ENCODE measurements at places on chromosomes 7 and 10.

- no peak for DNase-seq
These were observed 100.0 kb downstream of the AUTS2 start for GRCh38 chr7:69698109-69698825.

DNA sequence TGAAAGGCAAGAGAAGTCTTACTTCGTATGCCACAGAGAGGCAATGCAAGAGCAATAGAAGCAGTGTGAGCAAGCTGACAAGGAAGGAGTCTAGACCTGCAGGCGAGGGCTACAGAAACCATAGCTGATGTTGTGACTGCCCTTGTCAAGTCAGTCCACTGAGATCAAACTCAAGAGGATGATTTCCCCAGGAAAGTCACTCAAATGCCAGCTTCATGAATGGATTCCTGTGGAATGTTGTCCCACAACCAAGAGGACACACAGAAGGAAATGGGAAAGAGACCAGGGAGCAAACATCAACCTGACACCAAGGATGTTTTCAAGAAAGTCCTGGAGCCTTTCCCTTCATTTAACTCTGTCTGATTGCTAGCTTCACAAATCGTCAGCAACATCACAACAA is 78.0 kb upstream of the GAD2 start:
- DNase-seq = no peak

GRCh38 chr10:114387784-114388183 is 16.5 kb downstream of the AFAP1L2 start:
- no peak for DNase-seq

- no peak for DNase-seq
These were observed 43.8 kb downstream of the ADAMTS14 start for GRCh38 chr10:70715853-70716795.

DNA sequence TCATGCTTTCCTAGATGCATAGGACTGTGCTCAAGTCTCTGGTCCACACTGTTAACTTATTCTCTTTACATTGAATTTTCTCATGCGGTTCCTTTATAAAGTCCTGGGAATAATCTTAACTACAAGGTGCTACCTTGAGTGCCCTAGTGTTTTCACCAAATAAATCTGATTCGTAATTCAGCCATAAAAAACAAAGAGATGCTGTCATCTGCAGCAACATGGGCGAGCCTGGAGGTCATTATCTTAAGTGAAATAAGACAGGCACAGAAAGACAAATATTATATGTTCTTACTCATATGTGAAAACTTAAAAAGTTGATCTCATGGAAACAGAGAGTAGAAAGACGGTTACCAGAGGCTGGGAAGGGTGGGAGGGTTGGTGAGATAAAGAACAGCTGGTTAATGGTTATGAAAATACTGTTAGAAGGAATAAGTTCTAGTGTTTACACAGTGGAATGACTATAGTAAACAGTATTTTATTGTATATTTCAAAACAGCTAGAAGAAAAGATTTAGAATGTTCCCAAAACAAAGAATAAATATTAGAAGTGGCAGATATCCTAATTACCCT is 38.3 kb downstream of the NT5C3A start:
- no peak for DNase-seq

DNA sequence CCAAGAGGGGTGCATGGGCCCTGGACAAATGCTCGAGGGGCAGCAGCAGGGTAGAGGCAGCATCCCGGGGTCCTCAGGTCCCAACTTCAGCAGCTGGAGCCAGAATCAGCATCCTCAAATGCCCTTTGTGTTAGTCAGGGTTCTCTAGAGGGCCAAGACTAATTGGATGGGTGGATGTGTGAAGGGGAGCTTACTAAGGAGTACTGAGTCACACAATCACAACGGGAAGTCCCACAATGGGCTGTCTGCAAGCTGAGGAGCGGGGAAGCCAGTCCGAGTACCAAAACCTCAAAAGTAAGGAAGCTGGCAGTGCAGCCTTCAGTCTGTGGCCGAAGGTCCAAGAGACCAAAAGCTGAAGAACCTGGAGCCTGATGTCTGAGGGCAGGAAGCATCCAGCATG is 162.9 kb upstream of the TCERG1L start:
- no peak for DNase-seq

GRCh38 chr7:139078911-139079310 is 30.6 kb downstream of the ZC3HAV1 start:
- DNase-seq = no peak

GRCh38 chr10:77576007-77576367 is 61.6 kb downstream of the KCNMA1 start:
- no peak for DNase-seq

DNA sequence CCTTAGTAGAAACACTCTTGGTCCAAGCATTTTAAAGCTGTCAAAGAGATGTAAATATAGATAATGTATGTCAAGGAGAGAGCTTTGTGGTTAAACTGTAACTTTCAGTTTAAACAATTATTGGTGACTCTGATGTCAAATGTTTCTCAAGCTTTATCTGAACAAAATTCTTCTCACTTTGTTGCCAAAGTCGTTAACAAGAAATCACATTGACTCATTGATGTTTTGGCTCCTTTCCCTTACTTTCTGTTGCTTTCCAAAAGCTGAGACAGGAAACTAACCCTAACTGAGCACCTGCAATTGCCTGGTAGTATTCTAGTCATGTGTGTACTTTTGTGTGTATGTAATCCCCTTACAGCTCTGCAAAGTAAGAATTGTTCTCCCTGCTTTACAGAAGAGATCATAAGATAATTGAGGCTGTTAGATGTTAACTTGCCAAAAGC is 108.5 kb downstream of the CFTR start:
- no peak for DNase-seq

- DNase-seq = no peak
These were observed 32.5 kb upstream of the TBX20 start for GRCh38 chr7:35286422-35286821.

DNA sequence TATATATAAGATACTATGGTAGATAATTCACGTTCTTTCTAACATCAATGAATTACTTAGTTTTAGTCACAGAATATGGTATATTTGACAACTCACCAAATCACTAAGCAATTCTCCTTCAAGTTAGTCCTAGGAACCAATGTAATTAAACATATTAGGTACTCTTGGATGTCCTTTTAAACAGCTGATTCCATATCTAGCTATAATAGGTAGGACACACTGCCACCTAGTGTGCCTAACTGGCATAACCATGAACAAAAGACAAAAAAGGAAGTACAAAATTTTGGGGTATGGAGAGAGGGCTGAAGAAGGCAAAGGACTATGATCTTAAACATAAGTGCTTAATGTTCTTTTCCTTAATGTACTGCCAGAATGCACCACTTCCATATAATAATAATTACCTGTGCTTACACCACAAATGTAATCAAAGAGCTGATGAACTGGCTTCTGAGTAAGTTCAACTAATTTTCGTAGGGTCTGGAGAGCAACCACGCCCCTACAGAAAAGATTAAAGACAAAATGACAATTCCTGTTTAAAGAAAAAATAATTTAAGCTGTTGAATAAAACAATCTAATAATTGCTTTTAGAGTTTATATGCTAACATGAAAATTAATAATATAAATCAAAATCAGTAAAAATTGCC is 28.7 kb downstream of the PNPLA8 start:
- DNase-seq = no peak

- no peak for DNase-seq
These were observed 229.2 kb downstream of the WDR11 start for GRCh38 chr10:121080281-121080891.

DNA sequence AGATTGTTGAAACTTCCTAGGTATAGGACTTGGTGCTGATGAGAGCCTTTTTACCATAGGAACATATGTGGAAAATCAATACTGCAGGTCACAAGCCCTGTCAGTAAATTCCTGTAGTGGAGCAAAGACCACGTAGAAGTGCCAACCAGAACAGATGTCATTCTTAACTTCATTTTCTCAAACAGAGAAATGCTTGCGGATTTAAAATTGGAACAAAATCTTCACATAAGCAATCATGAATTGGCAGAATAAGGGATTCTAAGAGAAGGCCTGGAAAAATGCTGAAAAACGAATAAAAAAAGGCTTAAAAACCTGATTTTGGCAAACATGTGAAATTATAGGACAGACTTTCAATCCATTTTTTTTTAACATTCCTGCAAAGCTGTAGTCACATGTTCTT is 80.8 kb upstream of the SMIM30 start:
- no peak for DNase-seq
